ENCODE measurements at places on chromosomes 4 and X.
A peak's percentile ranks its signal among the peaks of the same experiment; 100 is the strongest.

GRCh38 chrX:13693341-13693961 is 4.5 kb downstream of the RAB9A start:
- no peak for DNase-seq

- DNase-seq, result no peak
Observed at GRCh38 chrX:130176354-130176776, 4.6 kb downstream of the RAB33A start.

GRCh38 chr4:173835903-173836302 is 305.9 kb upstream of the HAND2 start:
- DNase-seq, result no peak

- DNase-seq, result no peak
Observed at GRCh38 chrX:106612393-106612763, 600 bp downstream of the RADX start.

- no peak for DNase-seq
Observed at GRCh38 chr4:7075962-7076695, 8.3 kb upstream of the GRPEL1 start.

DNA sequence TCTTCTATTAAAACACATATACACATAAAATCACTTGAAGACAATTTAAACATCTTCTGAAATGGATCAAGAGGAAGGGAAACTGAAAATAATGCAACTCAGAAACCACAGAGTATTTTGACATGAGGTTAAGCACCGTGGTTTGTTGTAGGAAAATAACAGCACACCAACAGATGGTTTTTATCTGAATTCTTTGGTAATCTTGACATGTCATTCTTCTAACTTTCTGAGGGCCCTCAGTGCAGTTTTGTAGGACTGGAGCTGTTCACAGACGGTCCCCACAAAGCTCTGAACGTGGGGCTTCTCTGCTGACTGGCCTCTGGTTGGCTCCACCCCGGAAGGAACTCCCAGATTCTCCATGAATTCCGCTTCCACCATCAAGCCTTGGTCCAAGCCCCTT is 16.0 kb upstream of the TLR8 start:
- no peak for DNase-seq

DNA sequence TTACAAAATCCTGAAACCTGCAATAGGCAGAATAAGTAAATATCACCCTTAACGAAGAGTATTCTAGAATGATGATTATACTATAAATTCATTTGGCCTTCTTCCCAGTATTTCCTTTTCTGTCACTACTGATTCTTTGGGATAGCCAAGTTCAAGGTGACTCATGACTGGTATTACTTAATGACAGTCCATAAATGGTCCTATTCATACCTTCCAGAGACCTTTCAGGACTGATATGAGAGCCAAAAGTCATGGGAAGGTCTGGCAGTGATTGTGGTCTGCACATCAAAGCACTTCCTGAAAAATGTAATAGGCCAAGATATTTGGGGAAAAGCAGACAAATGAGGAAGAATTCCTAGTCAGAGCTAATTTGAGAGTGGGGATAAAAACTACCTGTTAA is 239.6 kb upstream of the FAM47A start:
- no peak for DNase-seq

- peak; percentile 28 for DNase-seq
Observed at GRCh38 chr4:165398570-165398969, 19.8 kb downstream of the CPE start.

- no peak for DNase-seq
Observed at GRCh38 chr4:6278801-6279197, 9.1 kb downstream of the WFS1 start.
